ENCODE measurements at places on chromosomes 5 and 9. TPM values are rescaled to one million over a fixed set of nuclear protein-coding genes. Genes with fewer than 3 reads are reported as not detected.

DNA sequence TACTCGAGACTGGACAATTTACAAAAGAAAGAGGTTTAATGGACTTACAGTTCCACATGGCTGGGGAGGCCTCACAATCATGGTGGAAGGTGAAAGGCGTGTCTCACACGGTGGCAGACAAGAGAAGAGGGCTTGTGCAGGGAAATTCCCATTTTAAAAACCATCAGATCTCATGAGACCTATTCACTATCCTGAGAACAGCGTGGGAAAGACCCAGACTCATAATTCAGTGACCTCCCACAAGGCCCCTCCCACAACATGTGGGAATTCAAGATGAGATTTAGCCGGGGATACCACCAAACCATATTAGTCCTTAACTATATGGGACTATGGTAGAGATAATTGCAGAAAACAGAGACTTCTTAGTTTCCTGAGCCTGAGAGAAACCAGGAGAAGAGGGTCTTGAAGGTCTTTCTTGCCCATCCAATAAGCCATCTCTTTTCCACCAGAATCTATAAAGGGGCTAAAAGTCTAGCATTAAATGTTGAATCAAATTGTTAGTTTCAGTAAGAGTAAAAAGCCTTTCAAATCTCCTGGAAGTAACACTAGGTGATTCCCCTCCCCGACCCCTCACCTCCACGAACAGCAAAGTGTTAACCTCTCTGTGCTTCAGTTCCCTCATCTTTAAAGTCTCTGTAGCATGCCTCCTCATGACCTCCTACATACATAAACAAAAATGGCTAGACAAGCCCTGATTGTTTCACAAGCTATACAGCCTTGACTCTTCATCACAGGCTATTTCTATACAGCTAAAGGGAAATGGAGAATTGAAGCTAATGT lies 259.1 kb downstream of the TMEM167A start:
- H3K4me1 ChIP-seq: peaks cover 1% of the 10 kb centered on the region
- no peak overlapping the region for H3K27ac ChIP-seq
- H3K4me3 ChIP-seq: no peak overlapping the region
- H3K27me3 ChIP-seq: no peaks in the 10 kb centered on the region
- H3K36me3 ChIP-seq: no peaks in the 10 kb centered on the region
- DNase-seq: no peak

- no peaks in the 10 kb centered on the region for H3K36me3 ChIP-seq
- no peak overlapping the region for H3K4me3 ChIP-seq
- H3K27ac ChIP-seq: no peak overlapping the region
- peaks cover 20% of the 10 kb centered on the region for H3K4me1 ChIP-seq
- DNase-seq: no peak
Measured at GRCh38 chr5:68333649-68334552, 118.3 kb downstream of the PIK3R1 start.

DNA sequence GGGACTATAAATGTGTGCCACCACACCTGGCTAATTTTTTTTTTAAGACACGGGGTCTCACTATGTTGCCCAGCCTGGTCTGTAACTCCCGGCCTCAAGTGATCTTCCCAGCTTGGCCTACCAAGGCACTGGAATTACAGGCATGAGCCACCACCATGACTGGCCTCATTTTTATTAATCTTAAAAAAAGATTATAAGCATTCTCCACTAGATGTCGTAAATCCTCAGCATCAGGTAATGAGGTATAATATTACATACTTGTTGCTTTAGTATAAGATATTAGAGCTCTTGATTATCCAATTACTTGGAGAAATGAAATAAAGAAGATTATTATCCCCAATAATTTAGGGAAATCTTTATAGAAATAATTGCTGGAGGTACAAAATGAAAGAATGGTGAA lies 78.2 kb upstream of the HTR1A start:
- no peak for DNase-seq
- H3K36me3 ChIP-seq: no peaks in the 10 kb centered on the region
- no peaks in the 10 kb centered on the region for H3K4me1 ChIP-seq
- H3K27me3 ChIP-seq: no peaks in the 10 kb centered on the region
- H3K4me3 ChIP-seq: no peak overlapping the region
- no peak overlapping the region for H3K27ac ChIP-seq

- H3K4me3 ChIP-seq: no peak overlapping the region
- H3K36me3 ChIP-seq: no peaks in the 10 kb centered on the region
- DNase-seq: peak; percentile 86
Measured at GRCh38 chr5:75337366-75338021, 474 bp downstream of the HMGCR start.

DNA sequence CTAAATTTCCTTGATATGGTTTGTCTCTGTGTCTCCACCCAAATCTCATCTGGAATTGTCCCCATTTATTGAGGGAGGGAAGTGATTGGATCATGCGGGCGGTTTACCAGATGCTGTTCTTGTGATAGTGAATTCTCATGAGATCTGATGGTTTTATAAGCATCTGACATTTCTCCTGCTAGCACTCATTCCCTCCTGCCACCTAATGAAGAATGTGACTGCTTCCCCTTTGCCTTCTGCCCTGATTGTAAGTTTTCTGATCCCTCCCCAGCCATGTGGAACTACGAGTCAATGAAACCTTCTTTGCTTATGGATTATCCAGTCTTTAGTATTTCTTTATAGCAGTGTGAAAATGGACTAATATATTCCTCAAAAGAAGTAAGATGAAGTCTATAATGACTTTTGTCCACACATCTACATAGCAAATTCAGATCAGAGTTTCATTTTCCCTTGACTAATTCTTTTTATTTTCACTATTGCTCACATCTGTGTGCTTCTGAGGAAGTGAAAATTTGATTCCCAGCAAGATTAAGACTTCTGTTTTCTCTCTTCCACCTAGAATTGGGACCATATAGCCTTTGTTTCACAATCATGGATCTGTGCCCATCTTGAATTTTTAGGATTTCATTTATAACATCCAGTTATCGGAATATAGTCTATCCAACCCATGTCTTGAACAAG lies 393.5 kb downstream of the DMAC1 start:
- H3K27me3 ChIP-seq: peaks cover 4% of the 10 kb centered on the region
- peaks cover 3% of the 10 kb centered on the region for H3K4me1 ChIP-seq
- DNase-seq: no peak

- no peaks in the 10 kb centered on the region for H3K27me3 ChIP-seq
- H3K4me3 ChIP-seq: no peak overlapping the region
- no peak overlapping the region for H3K27ac ChIP-seq
Measured at GRCh38 chr9:30078195-30078594, 2306.2 kb upstream of the ACO1 start.

GRCh38 chr5:10775646-10776045 lies 14.6 kb upstream of the DAP start:
- H3K4me1 ChIP-seq: no peaks in the 10 kb centered on the region
- H3K4me3 ChIP-seq: no peak overlapping the region
- H3K27me3 ChIP-seq: peaks cover 10% of the 10 kb centered on the region
- no peaks in the 10 kb centered on the region for H3K36me3 ChIP-seq
- H3K27ac ChIP-seq: no peak overlapping the region

GRCh38 chr5:76600716-76601115 lies 22.5 kb downstream of the F2RL2 start:
- DNase-seq: no peak
- H3K27me3 ChIP-seq: no peaks in the 10 kb centered on the region
- no peaks in the 10 kb centered on the region for H3K36me3 ChIP-seq
- H3K4me1 ChIP-seq: peaks cover 35% of the 10 kb centered on the region

GRCh38 chr5:67426961-67427849 lies 230.6 kb upstream of the CD180 start:
- H3K36me3 ChIP-seq: no peaks in the 10 kb centered on the region
- H3K4me3 ChIP-seq: no peak overlapping the region

DNA sequence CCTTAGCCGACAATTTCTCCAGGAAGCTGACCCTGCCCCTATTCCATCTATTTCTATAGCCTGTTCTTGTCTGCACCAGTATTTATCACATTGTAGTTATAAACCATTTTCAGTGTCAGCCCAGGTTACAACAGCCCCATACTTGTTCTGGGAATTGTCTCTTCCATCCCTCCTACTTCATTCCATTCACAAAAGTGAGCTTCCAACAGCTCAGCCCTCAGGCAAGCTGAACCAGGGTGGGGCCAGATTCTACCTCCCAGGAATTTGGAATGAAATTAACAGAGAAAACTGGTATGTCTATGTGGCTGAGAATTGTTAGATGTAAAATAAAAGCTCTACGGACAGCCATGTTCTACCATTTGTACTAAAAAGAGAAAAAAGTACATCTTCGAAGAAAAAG lies 36.1 kb downstream of the STRBP start:
- DNase-seq: no peak
- H3K4me1 ChIP-seq: peaks cover 9% of the 10 kb centered on the region
- H3K27ac ChIP-seq: peak overlapping the region; percentile 39
- H3K36me3 ChIP-seq: no peaks in the 10 kb centered on the region

- DNase-seq: no peak
- no peaks in the 10 kb centered on the region for H3K36me3 ChIP-seq
- H3K4me3 ChIP-seq: peak overlapping the region; percentile 51
- H3K4me1 ChIP-seq: peaks cover 2% of the 10 kb centered on the region
- H3K27ac ChIP-seq: no peak overlapping the region
- peaks cover 33% of the 10 kb centered on the region for H3K27me3 ChIP-seq
Measured at GRCh38 chr9:17531642-17532254, 47.1 kb upstream of the SH3GL2 start.

DNA sequence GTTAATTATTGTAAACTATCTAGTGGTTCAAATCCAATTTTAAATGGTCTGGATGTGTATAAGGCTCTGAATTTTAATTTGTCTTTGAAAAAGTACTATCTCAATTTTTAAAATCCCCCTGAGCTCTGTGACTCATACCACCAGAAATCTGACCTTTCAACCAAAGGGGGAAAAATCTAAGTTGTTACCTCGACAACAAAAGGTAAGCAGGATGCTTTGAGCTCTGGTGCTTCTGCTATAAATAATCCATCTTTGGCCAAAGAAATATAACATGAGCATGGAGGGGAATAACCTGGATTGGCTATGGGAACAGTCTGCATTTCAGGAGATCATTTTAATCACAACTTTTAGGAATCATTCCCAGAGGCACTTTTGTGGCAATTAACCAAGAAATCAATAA lies 76.3 kb upstream of the PCSK1 start:
- H3K27ac ChIP-seq: no peak overlapping the region
- peaks cover 39% of the 10 kb centered on the region for H3K27me3 ChIP-seq
- DNase-seq: no peak
- H3K4me3 ChIP-seq: no peak overlapping the region
- H3K36me3 ChIP-seq: no peaks in the 10 kb centered on the region

DNA sequence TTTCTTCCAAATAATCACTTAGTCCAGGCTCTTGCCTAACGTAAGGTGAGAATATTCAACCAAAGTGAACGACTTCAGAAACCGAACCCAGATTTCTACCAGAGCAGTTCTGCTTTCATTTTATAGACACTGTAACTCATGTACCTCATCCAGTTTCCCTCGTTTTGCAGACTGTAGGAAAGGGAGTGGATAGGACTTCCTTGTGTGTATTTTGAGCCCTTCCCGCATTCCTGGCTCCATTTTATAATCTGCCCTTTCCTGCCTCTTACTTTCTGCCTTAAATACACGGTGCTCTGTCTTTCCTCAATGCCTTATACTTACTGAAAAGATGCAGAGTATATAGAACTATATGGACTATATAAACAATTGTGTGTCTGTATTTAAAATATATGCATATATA lies 20.8 kb downstream of the MINAR2 start:
- H3K27me3 ChIP-seq: peaks cover 3% of the 10 kb centered on the region
- no peak for DNase-seq
- H3K36me3 ChIP-seq: no peaks in the 10 kb centered on the region

GRCh38 chr5:55966284-55966683 lies 28.5 kb downstream of the IL6ST start:
- H3K4me3 ChIP-seq: no peak overlapping the region
- H3K4me1 ChIP-seq: peaks cover 17% of the 10 kb centered on the region
- no peak overlapping the region for H3K27ac ChIP-seq
- peaks cover 41% of the 10 kb centered on the region for H3K36me3 ChIP-seq
- no peaks in the 10 kb centered on the region for H3K27me3 ChIP-seq
- no peak for DNase-seq

DNA sequence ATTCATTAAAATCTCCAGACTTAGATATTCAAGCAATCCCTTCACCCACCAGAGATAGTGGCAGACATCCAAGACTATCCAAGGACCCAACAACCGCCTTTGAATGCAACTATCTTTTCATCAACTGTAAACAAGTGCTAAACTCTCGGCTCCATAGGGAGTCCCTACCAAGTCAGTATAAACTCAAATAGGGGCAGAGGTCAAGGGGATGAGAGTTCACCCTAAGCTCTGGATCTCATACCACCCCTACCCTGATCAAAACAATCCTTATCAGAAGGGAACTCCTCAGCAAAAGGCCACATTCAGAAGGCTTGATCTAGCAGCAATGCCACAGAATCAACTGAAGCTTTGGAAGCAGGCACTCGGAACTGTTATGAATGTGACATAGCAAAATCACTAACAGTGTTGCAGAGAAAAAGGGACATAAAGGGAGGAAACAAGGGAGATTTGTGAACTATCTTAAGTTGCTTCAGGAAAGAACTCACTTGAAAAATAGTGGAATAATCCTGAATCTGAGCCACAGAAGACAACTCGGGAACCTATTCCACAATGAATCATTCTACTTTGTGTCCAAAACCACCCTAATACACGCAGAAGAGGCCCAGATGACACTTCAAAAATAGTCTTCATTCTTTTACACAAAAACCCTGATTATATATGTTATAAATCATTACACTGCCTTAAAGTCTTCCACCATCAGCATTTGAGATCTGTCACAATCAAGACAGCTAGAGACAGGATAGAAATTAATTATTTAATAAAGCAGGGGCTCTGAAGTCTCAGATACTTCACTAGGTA lies 49.8 kb downstream of the NR6A1 start:
- no peaks in the 10 kb centered on the region for H3K27me3 ChIP-seq
- H3K36me3 ChIP-seq: no peaks in the 10 kb centered on the region
- no peak for DNase-seq
- no peak overlapping the region for H3K27ac ChIP-seq

GRCh38 chr5:20524991-20525529 lies 537.1 kb upstream of the CDH18 start:
- no peaks in the 10 kb centered on the region for H3K36me3 ChIP-seq
- H3K27me3 ChIP-seq: no peaks in the 10 kb centered on the region
- DNase-seq: no peak
- H3K27ac ChIP-seq: no peak overlapping the region
- H3K4me3 ChIP-seq: no peak overlapping the region
- H3K4me1 ChIP-seq: no peaks in the 10 kb centered on the region

GRCh38 chr9:131395157-131396098 lies 1.5 kb downstream of the PRRC2B start:
- H3K36me3 ChIP-seq: no peaks in the 10 kb centered on the region
- H3K4me3 ChIP-seq: peak overlapping the region; percentile 91
- DNase-seq: no peak
- H3K4me1 ChIP-seq: peaks cover 53% of the 10 kb centered on the region
- peak overlapping the region; percentile 96 for H3K27ac ChIP-seq

SPINK6 gene
- total RNA-seq: not detected

ARHGEF28 gene
- total RNA-seq: 45.3 TPM

SOX30 gene
- not detected for total RNA-seq

RNF208 gene
- 7.2 TPM for total RNA-seq

MYOT gene
- total RNA-seq: not detected

ADRA1B gene
- total RNA-seq: 4.0 TPM

OLFML2A gene
- total RNA-seq: 169 TPM

Data from osteocyte (in vitro differentiated cells).